ENCODE measurements at places on chromosomes 5 and 9. TPM values are rescaled to one million over a fixed set of nuclear protein-coding genes. Genes with fewer than 3 reads are reported as not detected.

CWC27 gene
- total RNA-seq: 29.3 TPM

ZFP37 gene
- total RNA-seq: 4.2 TPM

ST8SIA4 gene
- 30.3 TPM for total RNA-seq

ABO gene
- total RNA-seq: 1.4 TPM

C5orf24 gene
- 43.5 TPM for total RNA-seq

SLC25A46 gene
- total RNA-seq: 31.6 TPM

DAB2 gene
- total RNA-seq: 70.7 TPM

PNPLA7 gene
- total RNA-seq: 3.9 TPM

GRCh38 chr9:134376386-134377142 lies 50.3 kb downstream of the RXRA start:
- H3K4me1 ChIP-seq: peaks cover 13% of the 10 kb centered on the region
- peaks cover 15% of the 10 kb centered on the region for H3K27me3 ChIP-seq
- no peaks in the 10 kb centered on the region for H3K36me3 ChIP-seq
- no peak overlapping the region for H3K27ac ChIP-seq
- H3K4me3 ChIP-seq: no peak overlapping the region

GRCh38 chr5:131394128-131394527 lies 130.3 kb downstream of the CDC42SE2 start:
- peaks cover 10% of the 10 kb centered on the region for H3K4me1 ChIP-seq
- H3K4me3 ChIP-seq: no peak overlapping the region
- peaks cover 6% of the 10 kb centered on the region for H3K36me3 ChIP-seq
- no peaks in the 10 kb centered on the region for H3K27me3 ChIP-seq

GRCh38 chr5:111535879-111536549 lies 23.7 kb upstream of the STARD4 start:
- H3K36me3 ChIP-seq: no peaks in the 10 kb centered on the region
- H3K4me3 ChIP-seq: no peak overlapping the region
- H3K27me3 ChIP-seq: peaks cover 2% of the 10 kb centered on the region

DNA sequence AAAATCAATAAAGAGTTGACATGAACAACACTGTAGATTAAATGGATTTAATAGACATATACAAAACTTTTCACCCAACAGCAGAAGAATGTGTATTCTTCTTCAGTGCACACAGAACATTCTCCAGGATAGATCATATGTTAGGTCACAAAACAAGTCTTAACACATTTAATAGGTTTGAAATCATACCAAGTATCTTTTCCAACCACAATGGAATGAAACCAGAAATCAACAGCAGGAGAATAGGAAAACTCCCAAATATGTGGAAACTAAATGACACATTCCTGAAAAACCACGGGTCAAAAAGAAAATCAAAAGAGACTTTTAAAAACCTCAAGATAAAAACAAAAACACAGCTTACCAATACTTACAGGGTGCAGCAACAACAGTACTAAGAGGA lies 790.1 kb upstream of the ZNF608 start:
- H3K27ac ChIP-seq: no peak overlapping the region
- no peak for DNase-seq
- H3K4me3 ChIP-seq: no peak overlapping the region

- H3K27me3 ChIP-seq: no peaks in the 10 kb centered on the region
- H3K4me3 ChIP-seq: no peak overlapping the region
- no peak for DNase-seq
- no peaks in the 10 kb centered on the region for H3K36me3 ChIP-seq
- no peaks in the 10 kb centered on the region for H3K4me1 ChIP-seq
Observed at GRCh38 chr5:148467958-148468357, 84.2 kb downstream of the FBXO38 start.

DNA sequence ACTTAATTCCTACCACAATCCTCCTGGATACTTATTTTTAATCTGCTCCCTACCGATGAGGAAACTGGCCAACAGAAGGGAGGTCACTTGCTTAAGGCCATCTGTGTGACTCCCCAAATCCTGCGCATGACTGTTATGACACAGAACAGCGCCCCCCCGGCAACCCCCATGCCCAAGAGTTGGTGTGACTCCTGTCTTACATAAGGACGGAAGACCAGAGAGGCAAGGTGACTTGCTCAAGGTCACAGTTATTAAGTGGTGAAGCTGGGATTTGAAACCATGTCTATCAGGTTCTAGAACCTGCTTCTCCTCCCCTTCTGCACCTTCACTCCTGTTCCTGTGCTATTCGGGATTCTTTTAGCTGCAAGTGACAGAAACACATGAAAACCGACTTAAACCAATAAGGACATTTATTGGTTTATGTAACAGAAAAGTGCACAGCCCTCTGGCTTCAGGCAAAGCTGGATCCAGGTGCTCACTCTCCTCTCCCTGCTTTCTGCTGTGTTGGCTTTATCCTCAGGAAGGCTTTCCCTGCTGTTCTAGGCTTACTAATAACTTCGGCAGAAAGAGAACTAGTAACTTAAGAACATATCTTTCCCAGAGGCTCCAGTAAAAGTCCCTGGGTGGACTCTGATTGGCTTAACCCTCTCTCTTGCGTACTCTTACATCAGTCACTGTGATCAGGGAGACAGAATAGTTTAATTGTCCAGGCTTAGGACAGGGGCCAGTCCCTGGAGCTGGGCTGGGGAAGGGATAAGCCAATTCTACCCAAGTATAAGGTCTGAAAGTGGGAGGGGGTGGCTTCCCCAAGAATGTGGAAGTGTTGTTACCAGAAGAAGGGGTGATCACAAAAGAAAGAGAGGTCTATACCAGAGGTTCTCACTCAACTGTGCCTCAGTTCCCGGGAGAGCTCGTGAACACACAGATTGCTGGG lies 43.7 kb downstream of the FGF18 start:
- no peak overlapping the region for H3K27ac ChIP-seq
- no peak overlapping the region for H3K4me3 ChIP-seq
- peaks cover 2% of the 10 kb centered on the region for H3K27me3 ChIP-seq
- H3K36me3 ChIP-seq: no peaks in the 10 kb centered on the region

DNA sequence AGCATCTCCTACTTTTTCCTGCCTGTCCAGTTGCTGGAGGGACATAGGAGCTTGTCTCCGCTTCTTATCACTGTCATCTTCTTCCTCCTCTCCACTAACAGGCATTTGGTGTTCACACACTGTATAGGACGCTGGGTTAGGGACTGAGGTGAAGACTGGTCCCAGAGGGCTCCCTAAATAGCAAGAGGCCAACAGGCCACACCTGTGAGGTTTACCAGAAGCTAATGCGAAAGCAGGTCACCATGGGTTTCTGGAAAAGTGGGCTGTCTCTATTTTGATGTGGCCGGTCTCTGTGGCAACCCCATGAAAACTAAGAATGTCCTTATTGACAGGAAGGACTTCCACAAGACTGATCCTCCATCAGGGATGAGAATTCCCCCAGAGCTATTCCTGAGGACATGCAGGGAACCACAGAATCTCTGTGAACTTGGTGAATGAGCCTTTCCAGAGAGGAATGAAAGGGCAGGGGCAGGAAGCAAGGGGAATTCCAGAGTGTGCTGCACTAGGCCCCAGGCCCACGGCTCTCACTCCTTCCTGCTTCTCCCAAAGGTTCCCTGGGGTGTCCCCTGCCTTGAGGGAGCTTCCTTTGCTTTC lies 61.7 kb downstream of the DAP start:
- DNase-seq: no peak
- peak overlapping the region; percentile 93 for H3K27ac ChIP-seq
- no peak overlapping the region for H3K4me3 ChIP-seq
- H3K36me3 ChIP-seq: peaks cover 13% of the 10 kb centered on the region
- H3K4me1 ChIP-seq: peaks cover 65% of the 10 kb centered on the region

DNA sequence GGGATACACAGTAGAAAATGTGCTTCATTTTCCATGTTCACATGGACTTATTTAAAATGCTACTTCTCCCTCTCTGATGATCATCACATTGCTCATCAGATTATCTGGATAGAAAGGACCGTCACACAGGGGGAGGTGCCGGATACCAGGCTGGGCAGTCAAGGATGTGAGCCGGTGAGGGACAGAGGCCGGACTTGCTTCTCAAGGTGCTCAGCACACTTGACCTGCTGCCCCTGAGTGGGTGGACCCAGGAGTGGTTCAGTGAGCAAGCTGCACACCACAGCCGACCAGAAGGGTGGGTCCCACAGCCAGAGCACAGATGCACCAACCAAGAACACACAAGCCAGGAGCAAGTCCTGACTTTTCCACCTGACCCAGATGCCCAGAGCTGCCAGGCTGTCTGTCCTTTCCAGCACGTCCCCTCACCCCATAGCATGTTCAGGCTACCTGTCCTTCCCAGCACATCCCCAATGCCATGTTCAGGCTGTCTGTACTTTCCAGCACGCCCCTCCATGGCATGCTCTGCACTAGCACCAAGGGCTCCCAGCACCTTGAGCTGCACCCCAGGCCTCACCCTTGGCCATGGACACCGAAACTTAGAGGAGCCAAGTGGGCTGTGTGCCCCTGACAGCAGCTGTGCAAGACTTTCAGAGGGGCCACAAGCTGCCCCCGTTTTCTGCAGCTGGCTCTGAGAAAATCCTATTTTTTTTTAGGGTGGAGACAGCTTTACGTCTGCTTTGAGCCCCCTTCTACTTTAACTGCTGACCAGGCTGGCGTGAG lies 77.8 kb downstream of the SECISBP2 start:
- no peaks in the 10 kb centered on the region for H3K4me1 ChIP-seq
- DNase-seq: no peak
- H3K36me3 ChIP-seq: peaks cover 5% of the 10 kb centered on the region
- no peak overlapping the region for H3K4me3 ChIP-seq
- peaks cover 7% of the 10 kb centered on the region for H3K27me3 ChIP-seq

GRCh38 chr9:5375790-5376477 lies 36.3 kb upstream of the RLN1 start:
- no peak overlapping the region for H3K27ac ChIP-seq
- no peaks in the 10 kb centered on the region for H3K36me3 ChIP-seq
- no peak overlapping the region for H3K4me3 ChIP-seq
- no peak for DNase-seq
- H3K4me1 ChIP-seq: peaks cover 8% of the 10 kb centered on the region

DNA sequence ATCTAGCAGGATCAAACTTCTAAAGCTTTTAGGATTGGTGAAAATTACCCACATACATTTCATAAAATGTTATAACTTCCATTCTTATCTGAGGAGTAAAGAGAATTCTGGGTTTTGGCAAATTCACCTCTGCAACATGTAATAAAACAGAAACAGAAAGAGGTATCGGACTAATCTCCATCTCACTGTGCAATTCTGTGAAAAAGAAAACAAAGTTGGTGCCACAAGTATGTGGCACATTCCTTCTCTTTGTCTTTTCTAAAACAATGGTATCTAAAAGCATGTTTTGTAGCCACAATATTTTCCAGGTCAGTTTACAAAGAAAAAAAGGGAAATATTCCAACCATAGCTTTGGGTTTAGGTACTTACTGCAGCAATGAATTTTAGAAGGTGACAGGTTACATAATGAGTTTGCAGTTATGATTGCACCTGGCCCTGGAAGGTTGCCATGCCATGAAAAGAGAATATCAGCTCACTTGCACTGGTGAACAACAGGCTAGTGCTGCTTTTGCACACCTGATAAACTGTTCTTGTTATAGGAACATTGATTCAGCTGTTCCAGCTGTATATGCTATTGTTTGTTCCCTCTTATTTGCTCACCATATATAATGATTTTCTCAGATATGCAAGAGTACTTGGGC lies 491.3 kb upstream of the MEF2C start:
- no peaks in the 10 kb centered on the region for H3K4me1 ChIP-seq
- H3K27ac ChIP-seq: no peak overlapping the region
- no peak overlapping the region for H3K4me3 ChIP-seq
- no peak for DNase-seq

- H3K36me3 ChIP-seq: no peaks in the 10 kb centered on the region
- DNase-seq: no peak
- no peak overlapping the region for H3K4me3 ChIP-seq
- no peak overlapping the region for H3K27ac ChIP-seq
- H3K4me1 ChIP-seq: no peaks in the 10 kb centered on the region
- no peaks in the 10 kb centered on the region for H3K27me3 ChIP-seq
Observed at GRCh38 chr9:82584349-82584863, 478.5 kb downstream of the RASEF start.

- H3K27ac ChIP-seq: no peak overlapping the region
- H3K4me1 ChIP-seq: peaks cover 7% of the 10 kb centered on the region
- no peak overlapping the region for H3K4me3 ChIP-seq
- H3K36me3 ChIP-seq: no peaks in the 10 kb centered on the region
- no peaks in the 10 kb centered on the region for H3K27me3 ChIP-seq
Observed at GRCh38 chr5:58793888-58794657, 211.2 kb downstream of the RAB3C start.

Data from endothelial cell (in vitro differentiated cells).